Caki2 (cell line): ENCODE measurements at places on chromosomes 3 and 15. TPM values are rescaled to one million over a fixed set of nuclear protein-coding genes. Genes with fewer than 3 reads are reported as not detected.
A peak's percentile ranks its signal among the peaks of the same experiment; 100 is the strongest.

Gene FEZF2
- not detected in 2 replicates for total RNA-seq

Gene TUSC7
- not detected in 2 replicates for total RNA-seq

Gene GOLGA8R
- 0.57 and 0.90 TPM in 2 replicates for total RNA-seq

Gene ERICH6
- total RNA-seq = not detected in 2 replicates

Gene NGLY1
- total RNA-seq = 25.2 and 38.8 TPM in 2 replicates

- DNase-seq = no peak
These were observed 5.6 kb downstream of the GABRB3 start for GRCh38 chr15:26767169-26767670.

DNA sequence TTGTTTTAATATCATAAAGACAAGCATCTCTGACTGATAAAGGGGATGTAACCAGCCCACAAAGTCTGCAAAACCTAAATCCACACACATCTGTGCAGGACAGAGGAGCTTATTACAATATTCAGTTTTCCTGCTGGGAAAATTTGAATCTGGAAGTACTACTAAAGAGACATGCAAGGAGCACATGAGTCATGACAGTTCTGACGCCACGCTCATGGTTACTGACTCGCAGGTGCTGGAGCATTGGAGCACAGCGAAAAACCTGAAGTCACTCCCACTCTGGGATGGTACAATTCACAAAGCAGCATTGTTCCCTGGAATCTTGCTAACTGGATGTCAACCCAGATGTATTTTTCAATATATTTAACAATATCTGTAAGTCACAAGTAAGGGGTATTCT is 7.6 kb upstream of the ISL2 start:
- peak; percentile 77 for DNase-seq

DNA sequence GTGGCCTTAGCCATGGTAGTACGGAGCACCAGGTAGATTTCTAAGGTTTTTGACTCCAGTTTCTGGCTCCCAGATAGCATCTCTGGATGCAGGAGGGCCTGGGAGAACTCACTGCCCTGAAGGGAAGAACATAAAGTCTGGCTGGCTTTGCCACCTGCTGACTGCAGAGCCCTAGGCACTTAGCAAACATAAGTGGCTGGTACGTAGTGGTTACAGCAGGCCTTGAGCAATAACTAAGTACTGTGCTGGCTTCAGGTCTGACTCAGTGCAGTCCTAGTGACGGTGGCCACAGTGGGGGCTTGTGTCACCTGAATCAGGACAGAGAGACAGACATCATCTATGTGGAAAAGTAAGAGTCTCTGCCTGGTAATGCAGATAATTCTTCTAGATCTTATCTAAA is 871.1 kb downstream of the PDCD6IP start:
- DNase-seq = no peak

DNA sequence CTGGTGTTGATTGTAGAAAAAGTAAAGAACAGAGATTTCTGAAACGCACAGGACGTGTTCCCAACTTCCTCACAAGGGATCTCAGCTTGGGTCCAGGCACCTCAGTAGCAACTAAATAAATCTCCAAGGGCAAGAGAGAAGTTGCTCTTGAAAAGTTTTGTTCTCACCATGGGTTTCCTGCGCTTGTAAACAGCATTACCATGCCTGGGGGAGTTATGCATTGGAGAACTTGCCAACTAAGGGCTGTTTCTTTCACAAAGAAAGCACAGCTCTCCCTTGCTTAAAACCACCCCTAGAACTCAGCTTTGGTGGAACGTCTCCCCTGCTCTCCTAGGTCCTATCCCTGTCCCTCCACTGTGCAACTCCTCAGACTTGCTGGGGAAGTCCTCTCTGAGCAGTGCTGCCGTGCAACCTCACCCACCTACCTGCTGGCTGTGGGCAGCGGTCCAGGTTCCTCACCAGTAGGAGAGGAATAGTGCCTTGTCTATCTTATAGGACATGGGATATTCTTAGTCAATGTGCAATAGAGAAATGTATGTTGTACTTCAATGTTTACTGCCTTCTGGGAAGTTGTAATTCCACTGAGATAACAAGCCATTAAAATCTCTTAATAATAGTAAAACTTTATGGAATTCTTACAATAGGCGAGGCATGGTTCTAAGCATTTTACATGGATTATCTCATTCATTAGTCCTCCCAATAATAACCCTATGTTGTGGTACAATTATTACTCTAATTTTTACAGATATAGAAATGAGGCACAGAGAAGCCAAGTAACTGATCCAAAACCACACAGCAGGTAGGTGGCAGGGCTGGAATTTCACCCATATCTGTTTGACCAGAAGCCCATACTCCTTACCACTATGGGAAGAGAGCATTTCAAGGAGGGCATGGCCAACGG is 51.5 kb downstream of the UMPS start:
- DNase-seq = no peak

GRCh38 chr15:96323319-96324145 is 7.0 kb upstream of the NR2F2 start:
- DNase-seq = no peak

DNA sequence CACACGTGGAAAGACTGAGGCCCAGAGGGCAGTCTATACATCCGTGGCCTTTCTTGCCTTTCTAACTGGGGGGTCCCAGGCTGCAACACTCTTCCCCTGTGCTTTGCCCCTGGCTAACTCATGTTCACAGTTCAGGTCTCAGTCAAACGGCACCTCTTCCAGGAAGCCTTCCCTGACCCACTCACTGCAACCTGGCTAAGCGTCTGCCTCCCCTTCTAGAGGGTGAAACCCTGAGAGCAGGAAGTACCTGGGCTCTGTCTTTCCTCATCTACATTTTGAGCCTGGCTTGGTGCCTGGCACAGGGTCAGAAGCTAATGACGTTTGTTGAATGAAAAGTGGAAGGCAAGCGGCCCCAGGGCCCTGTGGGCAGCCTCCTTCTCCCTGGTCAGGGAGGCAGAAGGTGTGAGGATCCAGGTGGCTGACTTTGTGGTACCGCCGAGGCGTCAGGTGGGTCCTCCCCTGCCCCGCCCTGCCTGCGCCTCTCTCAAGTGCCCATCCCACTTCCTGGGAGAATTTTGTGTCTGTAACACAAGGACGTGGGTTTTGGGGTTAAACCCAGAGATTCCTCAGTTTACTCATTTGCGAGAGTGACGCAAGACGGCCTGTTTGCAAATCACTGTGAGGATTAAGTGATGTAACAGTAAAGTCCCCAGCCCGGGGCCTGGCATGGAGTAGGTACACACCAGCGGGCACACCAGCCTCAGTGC is 32.1 kb downstream of the DNASE1L3 start:
- no peak for DNase-seq

GRCh38 chr3:88267-88666 is 108.3 kb upstream of the CHL1 start:
- no peak for DNase-seq

DNA sequence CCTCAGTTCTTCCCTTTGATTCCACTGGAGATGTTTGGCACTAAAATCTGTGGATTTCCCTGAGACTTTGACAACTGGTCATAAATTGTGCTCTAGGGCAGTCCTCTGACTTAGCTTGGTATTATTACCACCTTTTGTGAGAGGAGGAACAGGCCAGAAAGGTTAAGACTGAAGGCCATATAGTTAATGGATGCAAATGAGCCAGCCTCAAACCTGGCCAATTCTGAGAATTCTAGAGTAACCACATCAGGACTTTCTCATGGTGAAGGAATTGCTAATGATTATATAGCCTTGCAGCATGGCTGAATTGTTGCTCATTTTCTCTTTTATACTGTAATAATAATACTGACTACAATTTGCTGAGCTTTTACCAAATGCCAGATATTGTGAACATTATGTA is 162.5 kb downstream of the CADPS start:
- DNase-seq = no peak

GRCh38 chr15:77021803-77022381 is 27.0 kb downstream of the PSTPIP1 start:
- no peak for DNase-seq
